Fibroblast of lung (primary cell): ENCODE measurements at places on chromosomes 6 and 20. TPM values are rescaled to one million over a fixed set of nuclear protein-coding genes. Genes with fewer than 3 reads are reported as not detected.

TFAP2C gene
- total RNA-seq = not detected in 2 replicates

DNA sequence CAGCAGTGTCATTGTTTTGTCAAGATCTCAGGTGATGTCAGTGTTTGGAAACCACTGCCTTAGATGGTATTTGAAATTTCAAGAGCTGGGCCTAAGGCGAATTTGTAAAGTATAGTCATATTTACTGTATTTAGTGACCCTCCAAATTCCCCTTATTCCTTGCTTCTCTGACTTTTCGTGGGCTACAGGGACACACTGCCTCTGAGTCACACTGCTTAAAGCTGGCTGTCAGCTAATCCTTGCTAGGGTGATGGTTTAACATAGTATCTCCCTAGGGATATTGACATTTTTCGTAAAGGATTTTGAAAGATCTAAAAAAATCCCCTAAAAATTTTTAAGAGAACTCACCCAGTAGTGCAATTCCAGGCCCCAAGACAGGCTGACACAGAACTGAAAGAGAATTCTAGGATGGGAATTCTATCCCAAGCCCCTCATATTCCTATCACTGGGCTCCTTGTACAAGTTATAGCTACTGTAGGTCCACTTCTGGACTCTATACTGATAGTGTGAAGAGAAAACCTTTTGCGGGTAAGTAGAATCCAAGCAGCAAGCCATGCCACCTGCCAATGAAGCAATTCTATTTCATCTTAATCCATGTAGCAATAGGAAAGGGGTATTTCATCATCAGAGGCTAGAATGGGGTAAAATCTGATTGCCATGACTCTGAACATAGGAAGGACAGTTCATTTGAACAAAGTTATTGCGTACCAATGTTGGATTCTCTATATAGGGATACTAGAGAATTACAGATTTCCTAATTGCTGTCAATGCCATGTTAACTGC is 4.3 kb downstream of the BMP6 start:
- H3K4me3 ChIP-seq = no peak overlapping the region
- no peaks in the 10 kb centered on the region for H3K36me3 ChIP-seq
- H3K27me3 ChIP-seq = peaks cover 19% of the 10 kb centered on the region
- no peak overlapping the region for H3K27ac ChIP-seq

MOCS1 gene
- 16.7 and 21.8 TPM in 2 replicates for total RNA-seq

DNA sequence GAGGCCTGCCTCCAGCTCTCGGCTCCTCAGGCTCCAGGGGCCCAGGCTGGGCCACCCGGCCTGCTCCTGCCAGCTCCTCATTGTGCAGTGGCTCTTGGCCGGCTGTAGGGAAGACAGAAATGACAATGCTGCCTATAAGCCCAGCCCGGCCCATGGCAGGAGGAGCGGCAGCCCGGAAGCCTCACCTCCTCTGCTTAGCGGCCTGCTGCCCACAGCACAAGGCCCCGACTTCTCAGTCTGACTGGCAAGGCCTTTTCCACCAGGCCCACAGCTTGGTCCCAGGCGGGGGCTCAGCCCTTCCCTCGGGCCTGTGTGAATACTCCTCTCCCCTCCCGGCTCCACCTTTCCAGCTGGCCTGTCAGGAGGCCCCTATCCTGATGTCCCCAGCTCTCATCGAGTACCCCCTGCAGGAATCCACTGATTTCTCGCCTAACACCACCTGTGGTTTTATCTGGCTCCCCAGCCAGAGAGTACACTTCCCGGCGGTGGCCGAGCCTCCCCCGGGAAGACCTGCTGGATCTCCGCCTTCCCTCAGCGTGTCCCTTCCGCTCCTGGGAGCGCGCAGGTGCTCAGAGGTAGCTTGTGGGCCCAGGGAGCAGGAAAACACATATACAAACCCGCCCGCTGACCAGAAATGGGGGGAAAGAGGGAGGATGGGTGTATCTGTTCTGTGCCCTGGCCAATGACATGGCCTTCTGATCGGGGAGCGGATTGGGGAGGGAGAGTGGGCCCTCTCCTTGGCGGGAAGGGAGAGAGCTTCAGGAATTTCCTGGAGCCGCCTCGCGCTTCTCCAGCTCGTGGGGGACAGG is 963 bp downstream of the DDRGK1 start:
- DNase-seq = no peak
- peaks cover 10% of the 10 kb centered on the region for H3K36me3 ChIP-seq
- H3K27ac ChIP-seq = peak overlapping the region; percentile 80
- H3K4me1 ChIP-seq = peaks cover 4% of the 10 kb centered on the region

DNA sequence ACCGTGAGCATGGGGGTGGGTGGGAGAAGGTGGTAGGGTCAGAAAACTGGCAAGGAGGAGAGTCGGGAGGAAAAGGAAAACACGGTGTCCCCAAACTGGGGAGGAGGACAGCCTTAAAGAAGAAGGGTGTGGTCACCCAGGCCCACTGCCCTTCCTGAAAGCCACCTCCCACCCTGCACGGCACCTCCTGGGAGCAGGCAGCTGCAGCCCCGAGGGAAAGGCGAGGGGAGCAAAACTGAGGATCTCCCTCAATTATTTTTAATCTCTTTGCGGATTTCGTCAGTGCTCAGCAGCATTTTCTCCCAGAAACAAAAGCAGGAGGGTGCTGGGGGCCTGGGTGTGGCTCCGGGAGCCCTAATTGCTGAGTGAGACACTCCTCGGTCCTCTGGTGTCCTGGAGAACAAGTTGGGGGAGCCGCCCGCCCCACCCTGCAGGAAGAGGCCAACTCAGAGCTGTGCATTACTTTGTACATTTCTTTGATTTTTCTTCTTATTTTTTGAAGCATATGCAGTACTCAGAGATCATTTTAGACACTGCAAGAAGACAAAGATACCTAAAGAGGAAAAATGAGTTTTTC is 56.4 kb downstream of the RIOK1 start:
- no peaks in the 10 kb centered on the region for H3K27me3 ChIP-seq
- H3K27ac ChIP-seq = no peak overlapping the region
- H3K36me3 ChIP-seq = no peaks in the 10 kb centered on the region
- no peak overlapping the region for H3K4me3 ChIP-seq
- H3K4me1 ChIP-seq = no peaks in the 10 kb centered on the region

DNA sequence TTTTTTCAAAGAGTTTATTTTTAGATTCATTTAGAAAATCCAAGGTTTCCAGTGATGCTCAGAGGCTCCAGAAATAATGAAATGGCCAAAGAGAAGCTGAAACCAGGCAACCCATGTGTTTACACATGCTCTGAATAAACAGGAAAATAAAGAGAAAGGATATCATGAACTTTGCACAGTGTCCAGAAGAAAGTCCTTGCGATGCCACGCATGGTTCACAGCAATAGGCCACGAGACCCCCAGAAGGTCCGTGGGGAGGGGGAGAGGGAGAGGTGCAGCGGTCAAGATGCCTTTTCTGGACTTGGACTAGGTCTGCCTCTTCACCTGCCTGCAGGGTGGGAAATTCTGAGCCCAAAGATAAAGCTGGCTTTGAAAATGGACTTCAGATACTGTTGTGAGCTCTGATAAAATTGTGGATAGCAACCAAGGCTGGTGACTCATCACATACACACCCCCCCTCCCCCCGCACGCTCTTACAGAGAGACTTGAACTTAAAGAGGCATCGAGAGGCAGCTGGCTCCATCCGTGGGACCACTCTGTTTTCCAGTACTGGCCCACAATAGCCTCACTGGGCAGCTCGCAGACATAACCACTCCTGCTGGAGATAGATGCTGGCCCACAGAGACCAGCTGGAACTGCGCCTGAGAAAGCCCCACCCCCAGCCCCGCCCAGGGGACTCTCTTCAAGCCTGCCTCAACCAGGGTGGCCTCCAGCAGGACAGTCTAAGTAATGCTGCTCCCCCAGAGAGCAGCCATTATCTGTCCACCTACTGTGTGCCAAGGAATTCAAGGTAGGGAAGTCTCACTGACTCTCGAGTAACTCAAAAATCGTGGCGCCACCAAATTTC is 21.2 kb upstream of the NFATC2 start:
- H3K27me3 ChIP-seq = peaks cover 3% of the 10 kb centered on the region
- no peaks in the 10 kb centered on the region for H3K36me3 ChIP-seq
- DNase-seq = peak; percentile 88
- peak overlapping the region; percentile 96 for H3K27ac ChIP-seq
- peaks cover 14% of the 10 kb centered on the region for H3K4me1 ChIP-seq
- H3K4me3 ChIP-seq = peak overlapping the region; percentile 0

DNA sequence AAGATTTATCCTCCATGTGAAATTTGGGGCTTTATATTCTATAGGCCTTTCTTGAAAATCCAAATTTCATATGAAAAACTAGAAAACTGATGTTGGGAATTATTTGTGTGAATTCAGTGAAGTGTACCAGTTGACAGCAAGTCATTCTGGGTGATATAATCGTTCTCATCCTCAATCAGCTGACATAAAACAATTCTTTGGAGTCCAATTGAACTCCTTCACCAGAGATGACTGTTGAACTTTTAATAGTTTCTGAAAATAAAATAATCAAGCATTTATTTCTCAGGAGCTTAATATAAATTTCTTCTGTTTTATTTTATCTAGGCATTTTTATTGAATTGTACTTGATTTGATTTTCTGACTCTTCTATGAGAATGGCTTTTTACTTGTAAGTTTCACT is 92.6 kb downstream of the ADGRB3 start:
- no peak for DNase-seq
- H3K36me3 ChIP-seq = no peaks in the 10 kb centered on the region
- H3K4me1 ChIP-seq = no peaks in the 10 kb centered on the region
- H3K4me3 ChIP-seq = no peak overlapping the region
- H3K27ac ChIP-seq = no peak overlapping the region

DNA sequence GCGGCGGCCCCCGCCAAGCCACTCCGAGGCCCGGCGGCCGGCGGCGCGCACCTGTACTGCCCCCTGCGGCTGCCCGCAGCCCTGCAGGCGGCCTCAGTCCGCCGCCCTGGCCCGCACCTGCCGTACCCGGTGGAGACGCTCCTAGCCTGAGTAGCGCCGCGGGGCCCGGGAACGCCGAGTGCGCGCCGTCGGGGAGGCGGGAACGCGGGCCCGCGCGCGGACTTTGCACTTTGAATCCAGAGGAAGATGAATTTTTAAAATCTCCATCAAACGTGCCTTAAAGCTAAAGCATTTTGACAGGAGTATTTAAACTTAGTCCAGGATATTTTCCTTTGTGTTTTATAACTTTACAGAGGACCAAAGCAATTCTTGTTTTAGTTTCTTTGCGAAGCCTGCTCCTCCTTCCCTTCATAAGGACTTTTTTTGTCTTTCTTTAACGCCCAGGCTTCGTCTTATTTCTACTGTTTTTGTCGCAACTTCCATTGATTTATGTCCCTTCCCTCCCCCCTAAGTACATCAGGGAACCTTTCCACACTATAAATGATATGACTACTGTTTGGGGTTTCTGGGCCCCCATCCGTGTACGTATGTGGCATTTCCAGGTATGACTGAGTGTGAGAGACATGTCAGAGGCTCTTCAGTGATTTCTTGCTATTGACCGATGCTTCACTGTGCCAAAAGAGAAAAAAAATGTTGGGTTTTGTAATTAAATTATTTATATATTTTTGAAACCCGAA is 2.0 kb downstream of the FOXQ1 start:
- no peaks in the 10 kb centered on the region for H3K36me3 ChIP-seq
- H3K27me3 ChIP-seq = no peaks in the 10 kb centered on the region
- H3K4me3 ChIP-seq = peak overlapping the region; percentile 56
- no peak for DNase-seq
- peaks cover 4% of the 10 kb centered on the region for H3K4me1 ChIP-seq

DNA sequence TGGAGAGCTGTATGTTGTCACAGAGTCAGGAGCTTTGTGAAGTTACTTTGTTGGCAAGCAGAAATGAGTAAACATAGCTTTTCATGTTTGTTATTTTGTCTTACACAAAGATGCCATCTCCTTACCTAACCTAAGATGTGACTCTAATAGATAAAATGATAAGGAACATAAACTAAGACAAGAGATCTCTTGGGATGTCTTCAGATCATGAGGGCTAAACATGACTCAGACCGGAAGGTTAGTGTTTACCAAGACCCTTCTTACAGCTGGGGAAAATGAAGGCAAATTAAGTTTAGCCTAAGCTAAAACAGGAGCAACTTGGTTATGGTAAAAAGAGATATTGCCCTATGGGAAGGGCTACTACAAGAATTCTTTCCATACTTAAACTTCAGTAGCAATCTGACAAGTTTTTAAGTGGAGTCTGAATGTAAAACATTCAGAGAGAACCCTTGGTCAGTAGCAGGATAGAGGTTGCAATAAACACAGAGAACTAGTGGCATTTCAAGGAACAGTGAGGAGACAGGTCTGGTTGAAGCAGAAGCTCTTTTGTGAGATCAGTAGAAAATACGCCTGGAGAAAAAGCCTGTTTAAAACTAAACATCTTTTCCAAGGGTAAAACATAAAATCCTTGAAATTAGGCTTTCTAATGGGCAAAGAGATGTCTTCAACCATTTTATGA is 29.9 kb downstream of the SGK1 start:
- H3K27ac ChIP-seq = peak overlapping the region; percentile 86
- H3K4me3 ChIP-seq = no peak overlapping the region
- H3K27me3 ChIP-seq = no peaks in the 10 kb centered on the region
- peak; percentile 40 for DNase-seq

DNA sequence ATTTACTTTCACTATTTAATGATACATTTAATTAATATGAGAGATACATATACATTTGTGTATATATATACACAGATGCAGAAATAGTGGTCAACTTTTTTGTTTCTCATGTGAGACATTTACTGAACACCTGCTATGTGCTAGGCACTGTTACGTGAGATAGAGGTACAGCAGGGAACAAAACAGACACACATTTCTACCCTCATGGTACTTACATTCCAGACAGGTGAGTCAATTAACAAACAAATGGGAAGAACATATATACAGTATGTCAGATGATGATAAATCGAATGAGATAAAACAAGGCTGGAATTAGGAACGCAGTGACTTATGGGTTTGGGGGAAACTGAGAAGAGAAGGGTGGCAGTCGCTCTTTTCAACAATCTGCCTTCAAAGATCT is 5.1 kb downstream of the TFB1M start:
- DNase-seq = peak; percentile 5
- H3K36me3 ChIP-seq = peaks cover 4% of the 10 kb centered on the region
- no peak overlapping the region for H3K27ac ChIP-seq
- H3K4me3 ChIP-seq = no peak overlapping the region
